NCI-H774 (cell line): ENCODE measurements at places on chromosomes 4 and X.

DNA sequence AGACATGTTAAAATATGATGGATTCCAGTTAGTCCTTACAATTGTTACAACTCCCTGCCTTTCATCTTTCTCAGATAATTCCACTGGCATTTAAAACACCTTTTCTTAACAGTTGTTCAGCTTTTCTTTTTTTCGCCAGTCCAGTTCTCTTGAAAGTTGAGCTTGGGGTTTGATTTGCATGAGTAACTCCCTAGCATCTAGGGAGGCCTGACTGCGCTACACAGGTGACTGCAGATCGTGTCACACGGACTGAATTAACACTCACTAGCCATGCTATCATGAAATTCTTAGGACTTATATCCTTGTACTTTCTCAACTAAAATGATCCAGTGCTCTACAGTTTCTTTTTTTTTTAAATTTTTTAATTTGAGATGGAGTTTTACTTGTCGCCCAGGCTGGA lies 69.8 kb downstream of the ARHGAP24 start:
- DNase-seq = no peak

DNA sequence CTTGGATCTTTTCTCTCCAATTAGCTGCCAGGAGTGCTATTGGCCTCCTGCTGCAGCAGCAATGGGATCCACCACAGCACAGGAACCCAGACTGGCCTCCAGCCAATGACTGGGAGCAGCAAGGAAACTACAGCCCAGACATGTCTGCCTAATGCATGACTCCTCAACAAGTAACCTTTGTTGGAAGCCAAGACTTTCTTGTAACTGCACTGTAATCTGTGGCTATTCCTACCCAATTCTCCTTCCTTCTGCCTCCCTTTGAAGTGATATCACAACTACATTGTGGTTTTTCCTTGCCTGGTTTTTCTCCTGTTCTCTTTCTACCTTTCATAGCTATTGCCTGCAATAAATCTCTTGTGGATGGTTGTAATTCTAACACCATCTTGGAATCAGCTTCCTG lies 39.8 kb downstream of the SNCA start:
- DNase-seq = no peak

GRCh38 chr4:42151568-42152506 lies 618 bp downstream of the BEND4 start:
- DNase-seq = peak; percentile 36

GRCh38 chr4:6705646-6706045 lies 4.0 kb downstream of the MRFAP1L1 start:
- no peak for DNase-seq

GRCh38 chr4:41327770-41328169 lies 71.0 kb downstream of the UCHL1 start:
- no peak for DNase-seq

GRCh38 chrX:74421036-74421739 lies at the start of gene SLC16A2:
Gene SLC16A2, plus strand, starts transcription at chrX:74421493. Its CDS starts 145 bp downstream, at chrX:74421638.
- DNase-seq = no peak

DNA sequence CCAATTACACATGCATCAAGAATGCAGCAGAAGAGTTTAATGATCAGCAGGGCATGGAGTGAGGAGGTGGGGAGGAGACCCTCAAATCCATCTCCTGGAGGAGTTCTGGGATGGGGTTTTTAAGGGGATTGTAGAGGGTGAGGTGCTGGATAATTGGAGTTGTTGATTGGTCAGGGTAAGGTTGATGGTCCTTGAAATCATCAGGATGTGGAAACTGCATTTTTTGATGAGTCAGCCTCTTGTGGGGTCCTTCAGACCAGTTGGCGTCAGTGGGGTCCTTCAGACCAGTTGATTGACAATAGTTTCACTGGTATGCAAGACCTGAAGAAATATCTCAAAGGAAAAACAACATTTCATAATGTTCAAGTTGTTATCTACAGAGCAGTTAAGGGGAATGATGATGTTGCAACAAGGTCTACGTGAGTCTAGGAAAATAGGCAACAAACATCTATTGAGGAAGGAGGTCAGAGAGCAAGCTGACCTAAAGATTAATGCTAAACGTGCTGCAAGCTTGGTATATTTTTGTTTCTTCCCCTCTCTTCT lies 88.3 kb downstream of the NRK start:
- DNase-seq = no peak

- no peak for DNase-seq
Measured at GRCh38 chr4:687048-687970, 1.6 kb downstream of the SLC49A3 start.

- no peak for DNase-seq
Measured at GRCh38 chr4:113080050-113080449, 30.6 kb downstream of the ANK2 start.

DNA sequence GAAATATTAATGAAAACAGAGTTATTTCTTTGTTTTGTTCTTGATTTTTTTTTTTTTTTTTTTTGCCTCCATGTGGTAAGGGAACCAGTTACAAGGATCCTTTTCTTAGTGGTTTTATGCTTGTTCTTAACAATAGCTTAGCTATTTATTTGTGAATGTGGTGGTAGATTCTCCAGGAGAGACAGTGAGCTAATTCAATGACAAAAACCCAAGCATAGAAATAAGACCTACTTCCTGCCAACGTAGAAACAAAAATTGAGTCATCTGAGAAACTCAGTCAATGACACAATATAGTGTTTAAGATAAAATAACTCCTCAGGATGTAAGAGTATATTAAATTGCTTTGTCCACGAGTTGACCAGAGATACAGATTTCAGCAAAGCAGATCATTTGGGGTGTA lies 863.8 kb upstream of the PABPC4L start:
- no peak for DNase-seq

DNA sequence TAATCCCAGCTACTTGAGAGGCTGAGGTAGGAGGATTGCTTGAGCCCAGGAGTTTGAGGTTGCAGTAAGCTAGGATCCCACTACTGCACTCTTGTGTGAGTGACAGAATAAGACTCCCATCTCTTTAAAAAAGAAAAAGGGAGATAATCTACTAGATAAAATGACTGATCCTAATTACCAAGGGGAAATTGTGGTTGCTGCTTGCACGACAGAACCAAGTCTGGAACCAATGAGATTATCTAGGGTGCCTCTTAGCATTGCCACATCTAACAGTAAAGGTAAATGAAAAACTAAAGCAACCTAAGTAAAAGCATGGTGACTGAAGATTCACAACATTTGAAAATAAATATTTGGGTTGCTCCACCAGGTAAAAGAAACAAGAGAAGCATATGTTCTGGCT lies 185.1 kb downstream of the PDHA2 start:
- DNase-seq = no peak

GRCh38 chr4:21577056-21577455 lies 371.5 kb downstream of the KCNIP4 start:
- DNase-seq = no peak

- no peak for DNase-seq
Measured at GRCh38 chrX:154371789-154372300, 2.6 kb downstream of the FLNA start.

DNA sequence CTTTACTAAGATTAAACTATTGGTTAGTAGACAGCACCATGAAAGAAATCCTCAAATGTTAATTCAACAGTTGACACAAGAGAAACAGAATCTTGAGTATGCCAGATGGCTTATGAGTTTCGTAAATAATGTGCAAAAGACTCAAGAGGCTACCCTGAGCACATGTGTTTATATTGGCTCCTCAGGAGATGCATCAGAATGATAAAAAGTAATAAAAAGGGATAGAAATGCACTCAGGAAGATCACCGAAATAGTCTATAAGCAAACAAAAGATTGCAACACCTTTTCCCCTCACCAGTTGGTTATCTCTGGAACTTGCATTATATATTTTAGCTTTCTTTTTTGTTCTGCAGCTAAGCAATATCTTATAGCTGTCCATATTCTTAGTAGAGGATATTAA lies 84.4 kb downstream of the SCFD2 start:
- no peak for DNase-seq

DNA sequence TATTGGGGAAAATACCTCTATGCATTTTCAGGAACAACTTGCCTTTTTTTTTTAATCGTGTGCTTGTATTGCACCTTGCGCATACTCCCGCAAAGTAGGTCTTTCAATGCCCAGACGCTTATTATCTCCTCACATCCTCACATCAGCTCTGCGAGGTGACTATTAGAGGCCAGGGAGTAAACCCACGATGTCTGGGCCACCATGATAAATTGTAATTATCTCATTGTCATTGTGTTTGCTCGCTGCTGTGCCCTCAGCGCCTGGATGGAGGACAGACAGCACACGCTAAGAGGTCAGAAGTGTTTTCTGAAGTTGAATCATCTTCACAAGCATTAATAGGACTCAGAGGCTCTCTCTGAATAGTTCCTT lies 1.0 kb upstream of the RELL1 start:
- DNase-seq = no peak

- DNase-seq = no peak
Measured at GRCh38 chr4:16862697-16863096, 35.7 kb downstream of the LDB2 start.

GRCh38 chrX:115462406-115462805 lies 98.6 kb upstream of the PLS3 start:
- DNase-seq = no peak

DNA sequence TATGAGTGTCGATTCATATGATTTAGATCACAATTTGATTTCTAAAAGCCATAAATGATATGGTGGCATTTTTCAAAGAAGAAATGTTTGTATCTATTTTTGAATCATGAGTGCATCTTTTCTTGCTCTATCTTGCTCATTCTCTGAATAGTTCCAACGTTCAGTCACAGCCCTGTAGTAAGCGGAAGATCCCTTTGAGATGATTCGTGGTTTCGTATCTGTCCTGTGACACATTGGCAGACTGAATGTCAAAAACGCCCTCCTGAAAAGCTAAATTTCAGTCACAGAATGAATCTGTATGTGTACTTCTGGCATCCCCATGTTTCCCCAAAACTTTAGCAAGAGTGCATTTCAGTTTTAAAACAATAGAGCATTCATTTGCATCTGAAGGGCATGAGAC lies 1066.9 kb upstream of the TENM3 start:
- DNase-seq = no peak

GRCh38 chr4:132396636-132397035 lies 752.5 kb upstream of the PCDH10 start:
- no peak for DNase-seq

GRCh38 chr4:164359881-164360280 lies 394.1 kb upstream of the SMIM31 start:
- DNase-seq = no peak

- DNase-seq = no peak
Measured at GRCh38 chr4:70133473-70133872, 20.6 kb upstream of the PRR27 start.

- no peak for DNase-seq
Measured at GRCh38 chr4:107999932-108000539, 10.3 kb downstream of the HADH start.

DNA sequence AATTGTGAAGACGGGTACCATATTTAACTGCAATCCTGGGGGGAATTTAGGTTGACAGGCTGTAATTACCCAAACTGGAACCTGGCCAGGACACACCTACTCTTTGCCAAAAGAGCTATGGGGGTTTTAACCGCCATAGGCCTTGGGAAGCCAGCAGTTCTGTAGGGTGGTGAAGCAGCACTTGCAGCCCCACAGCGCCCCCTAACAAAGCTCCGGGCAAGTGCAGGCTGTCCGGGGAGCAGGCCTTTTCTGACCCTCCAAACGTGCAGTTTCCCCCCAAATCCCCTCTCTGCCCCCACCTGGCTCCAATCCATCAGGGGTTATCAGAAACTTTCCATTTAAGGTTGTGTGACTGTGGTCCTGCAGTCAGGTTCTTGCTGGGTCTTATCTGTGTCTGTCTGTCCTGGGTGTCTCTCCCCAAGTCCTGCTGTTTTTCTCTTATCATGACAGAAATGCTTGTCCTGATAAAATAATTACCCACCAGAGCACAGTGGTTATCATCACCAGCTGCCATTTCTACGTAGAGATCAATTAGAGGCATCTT lies 350.9 kb downstream of the MID1IP1 start:
- no peak for DNase-seq

GRCh38 chr4:110195561-110196205 lies 2.7 kb downstream of the ELOVL6 start:
- no peak for DNase-seq

DNA sequence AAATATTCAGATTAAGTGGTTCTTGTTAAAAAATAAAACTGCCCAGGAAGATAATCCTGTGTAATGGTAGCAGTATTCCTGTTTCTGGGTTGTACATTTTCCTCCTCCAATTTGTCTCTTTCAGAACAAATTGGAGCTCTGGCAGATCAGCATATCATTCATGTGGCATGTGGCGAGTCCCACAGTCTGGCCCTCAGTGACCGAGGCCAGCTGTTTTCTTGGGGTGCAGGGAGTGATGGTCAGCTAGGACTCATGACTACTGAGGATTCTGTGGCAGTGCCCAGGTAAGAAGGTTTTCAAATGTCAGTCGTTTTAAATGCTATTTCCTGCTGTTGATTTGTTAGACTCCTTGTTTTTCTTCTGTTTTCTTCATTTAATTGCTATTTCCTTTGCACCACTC lies 47.9 kb downstream of the NAP1L5 start:
- DNase-seq = no peak

DNA sequence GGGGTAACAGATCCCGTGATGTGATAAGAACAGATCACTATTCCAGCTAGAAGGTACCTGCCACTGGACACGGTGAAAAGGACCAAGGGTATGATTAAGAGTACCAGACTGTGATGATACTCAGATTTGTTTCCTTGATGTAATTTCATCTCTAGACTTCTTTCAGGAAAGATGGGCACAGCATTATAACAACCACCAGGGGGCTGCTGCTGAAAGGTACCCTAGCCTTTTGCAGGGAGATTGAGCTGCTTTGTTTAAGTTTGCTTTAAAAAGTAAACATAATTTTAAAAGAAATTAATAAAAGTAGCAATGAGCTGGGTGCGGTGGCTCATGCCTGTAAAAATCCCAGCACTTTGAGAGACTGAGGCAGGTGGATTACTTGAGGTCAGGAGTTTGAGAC lies 145.4 kb downstream of the EMCN start:
- no peak for DNase-seq

DNA sequence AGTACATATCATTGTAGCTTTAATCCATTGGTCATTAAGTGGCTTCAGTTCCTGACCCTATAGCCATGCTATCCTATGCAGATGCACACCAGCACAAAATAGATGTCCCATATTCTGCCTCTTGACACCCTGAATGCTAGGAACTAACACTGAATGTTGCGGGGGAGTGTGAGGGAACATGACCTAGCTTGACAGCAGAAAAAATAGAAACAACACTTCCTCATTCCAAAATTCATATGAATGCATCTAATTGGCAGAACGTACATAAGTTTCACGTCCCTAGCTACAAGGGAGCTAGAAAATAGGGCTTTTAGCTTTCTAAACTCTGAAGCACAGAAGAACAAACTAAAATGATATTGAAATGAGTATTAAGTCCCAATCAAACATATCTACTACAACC lies 14.4 kb upstream of the DCAF8L1 start:
- no peak for DNase-seq

DNA sequence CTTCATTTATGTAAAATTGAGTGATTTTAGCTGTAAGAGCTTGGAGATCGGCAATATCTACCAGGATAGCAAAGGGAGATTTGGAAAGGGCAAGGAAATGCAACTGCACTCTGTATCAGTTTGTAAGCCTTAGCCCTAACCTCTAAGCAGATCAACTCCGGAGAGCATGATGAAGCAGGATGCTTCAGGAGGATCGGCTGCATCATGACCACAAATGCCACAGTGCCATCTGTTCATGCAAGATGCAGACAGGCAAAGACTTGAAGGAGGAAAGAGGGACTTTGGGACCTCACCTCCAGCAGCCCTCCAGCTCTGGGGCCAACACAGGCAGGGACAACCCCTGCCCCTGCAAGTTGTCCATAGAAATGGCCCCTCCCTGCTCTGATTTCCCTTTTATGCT lies 377.6 kb upstream of the GATB start:
- DNase-seq = no peak
